Activated CD4-positive, CD25-positive, alpha-beta regulatory T cell (primary cell): ENCODE measurements at places on chromosomes 2 and 18.

GRCh38 chr18:54260396-54261072, 8.8 kb upstream of the POLI start:
- no peak for DNase-seq

DNA sequence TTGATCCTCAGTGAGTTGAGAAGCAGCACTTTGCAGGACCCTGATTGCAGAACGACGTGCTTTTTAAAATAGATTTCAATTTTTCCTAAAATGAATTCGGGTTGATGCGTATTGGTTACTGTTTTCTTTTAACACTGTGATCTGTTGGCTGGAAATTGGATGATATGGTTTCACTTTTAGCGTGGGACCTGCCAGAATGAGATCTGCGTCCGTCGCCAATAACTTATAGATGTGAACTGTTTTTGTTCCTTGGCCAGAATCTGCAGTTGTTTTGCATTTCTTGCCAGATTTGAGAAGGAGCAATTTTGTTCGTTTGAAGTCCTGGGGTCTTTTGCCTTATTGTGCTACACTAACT, 703 bp downstream of the UGGT1 start:
- DNase-seq = no peak

- DNase-seq = no peak
Measured at GRCh38 chr18:44508474-44508873, 172.2 kb upstream of the SETBP1 start.

DNA sequence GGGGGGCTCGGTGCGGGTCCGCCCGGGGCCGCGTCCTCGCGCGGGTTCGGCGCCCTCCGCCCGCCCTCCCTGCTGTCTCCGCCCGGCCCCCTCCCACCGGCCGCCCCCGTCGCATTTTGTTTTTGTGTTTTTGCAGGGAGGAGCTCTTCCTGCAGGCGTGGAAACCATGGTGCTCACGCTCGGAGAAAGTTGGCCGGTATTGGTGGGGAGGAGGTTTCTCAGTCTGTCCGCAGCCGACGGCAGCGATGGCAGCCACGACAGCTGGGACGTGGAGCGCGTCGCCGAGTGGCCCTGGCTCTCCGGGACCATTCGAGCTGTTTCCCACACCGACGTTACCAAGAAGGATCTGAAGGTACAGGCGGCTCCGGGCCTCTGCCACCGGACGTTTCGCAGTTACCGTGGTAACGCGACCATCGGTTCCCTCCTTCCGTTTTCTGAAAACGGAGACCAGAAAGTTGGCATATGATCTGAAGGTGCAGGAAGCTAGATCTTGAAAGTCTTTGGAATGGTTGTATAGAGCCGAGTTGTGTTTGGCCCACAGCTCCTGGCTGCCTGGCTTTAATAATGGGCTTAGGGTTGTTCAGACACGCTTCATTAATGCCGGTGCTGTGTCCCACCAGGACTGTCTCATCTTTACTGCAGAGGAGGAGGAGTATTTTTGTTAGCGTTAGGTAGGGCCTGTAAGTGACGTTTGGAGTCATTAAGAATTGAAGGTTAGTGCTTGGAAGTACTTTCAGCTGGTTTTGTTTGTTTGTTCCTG, 891 bp downstream of the KDM3A start:
- DNase-seq = peak; percentile 27

DNA sequence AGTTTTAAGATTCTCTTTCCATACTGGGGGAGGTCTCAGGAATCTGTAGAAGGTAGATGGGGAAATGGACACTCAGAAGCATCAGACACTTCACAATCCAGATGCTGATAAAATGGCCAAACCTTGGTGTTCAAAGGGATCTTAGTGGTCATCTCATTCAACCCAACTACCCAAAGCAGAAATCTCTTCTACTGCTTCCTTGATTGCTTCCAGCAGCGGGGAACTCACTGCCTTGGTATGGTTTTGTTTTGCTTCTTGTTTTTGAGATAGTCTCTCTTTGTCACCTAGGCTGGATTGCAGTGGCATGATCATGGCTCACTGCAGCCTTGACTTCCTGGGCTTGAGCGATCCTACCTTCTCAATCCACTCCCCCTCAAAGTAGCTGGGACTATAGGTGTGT, 39.3 kb upstream of the PTMA start:
- DNase-seq = no peak

DNA sequence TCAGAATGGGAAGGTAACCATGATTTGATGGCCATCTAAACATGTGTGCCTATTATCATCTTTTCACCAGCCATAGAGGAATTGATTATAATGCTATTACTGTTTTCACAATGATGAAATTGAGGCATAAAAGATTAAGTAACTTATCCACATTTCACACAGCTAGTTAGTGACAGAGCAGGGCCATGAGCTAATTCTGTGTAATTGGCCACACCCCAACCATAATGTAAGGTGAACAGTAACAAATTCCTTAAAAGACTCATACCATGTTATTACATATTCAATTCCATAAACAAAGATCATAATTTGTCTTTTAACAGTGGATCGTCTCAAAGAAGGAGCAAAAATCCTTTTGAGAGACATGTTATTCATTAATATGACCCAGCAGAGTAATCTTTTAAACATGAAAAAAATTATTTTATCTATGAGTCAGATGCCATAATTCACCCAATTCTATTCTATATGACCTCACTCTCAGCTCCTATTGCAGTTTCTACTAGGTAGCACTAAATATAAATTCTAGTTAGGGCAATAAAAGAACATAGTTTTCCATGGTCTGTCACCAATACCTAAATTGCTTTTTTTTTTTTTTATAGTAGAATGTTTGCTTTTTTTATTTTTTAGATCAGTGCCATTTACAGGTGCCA, 475.8 kb upstream of the SLC39A10 start:
- DNase-seq = no peak

DNA sequence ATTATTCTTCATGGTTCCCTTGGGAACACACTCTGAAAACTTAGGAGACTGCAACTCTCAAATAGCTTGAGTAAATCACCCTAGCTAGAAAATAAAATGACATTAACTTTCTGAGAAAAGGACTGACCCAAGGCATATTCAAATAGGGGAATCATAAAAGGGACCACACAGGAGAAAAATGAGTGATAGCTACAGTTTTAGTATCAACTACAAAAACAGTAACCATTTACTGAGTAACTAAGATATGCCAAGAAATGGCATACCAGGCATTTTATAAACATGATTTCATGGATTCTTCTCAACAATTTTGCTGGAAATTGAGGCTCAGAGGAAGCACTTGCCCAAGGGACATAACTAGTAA, 84.5 kb downstream of the AFF3 start:
- no peak for DNase-seq

DNA sequence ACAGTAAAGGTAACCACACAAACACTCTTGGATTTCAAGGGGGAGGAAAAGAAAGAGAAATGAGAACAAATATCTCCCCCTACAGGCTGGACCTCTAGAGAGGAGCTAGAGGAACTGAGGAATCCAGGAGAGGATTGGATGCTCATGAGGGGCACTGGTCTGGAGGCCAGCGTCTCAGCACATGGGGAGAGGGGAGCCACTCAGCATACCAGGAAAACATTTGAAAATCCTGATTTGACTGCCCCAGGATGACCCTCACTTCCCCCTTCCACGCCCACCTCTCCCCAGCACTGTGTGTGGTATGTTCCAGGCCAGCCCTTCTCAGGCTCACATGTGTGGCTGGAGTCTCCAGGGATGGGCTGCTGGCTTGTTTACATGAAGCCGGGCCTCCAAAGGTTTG, 396.8 kb upstream of the ID2 start:
- DNase-seq = no peak

GRCh38 chr2:157228946-157229345, 28.6 kb upstream of the GALNT5 start:
- no peak for DNase-seq

DNA sequence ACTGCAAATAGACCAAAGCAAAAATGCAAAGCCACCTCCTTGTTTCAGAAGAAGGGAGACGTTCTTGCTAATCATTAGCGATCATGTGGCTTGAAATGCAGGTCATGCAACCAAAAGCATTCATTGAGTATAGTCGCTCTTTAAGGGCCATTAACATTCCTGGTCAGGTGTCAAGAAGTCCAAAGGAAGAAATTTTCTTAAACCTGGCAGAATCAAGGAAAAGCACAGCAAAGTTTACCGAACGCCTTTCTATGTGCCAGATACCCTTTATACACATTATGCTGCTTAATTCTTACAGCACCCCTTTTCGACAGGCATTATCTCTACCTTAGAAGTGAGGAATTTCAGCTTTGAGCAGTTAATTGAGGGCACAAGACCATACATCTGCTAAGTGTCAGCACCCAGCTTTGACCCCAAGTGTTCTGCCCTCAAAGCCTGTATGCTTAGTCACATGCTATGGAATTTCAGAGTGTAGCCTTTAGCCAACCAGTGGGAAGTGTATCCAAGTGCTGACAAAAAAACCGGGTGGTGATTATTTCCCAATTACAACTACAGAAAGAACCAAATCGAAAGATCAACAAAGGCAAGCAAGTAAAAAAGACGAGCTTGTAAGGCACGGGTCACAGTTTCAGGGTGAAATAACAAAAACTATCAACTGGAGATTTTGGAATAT, 70.8 kb downstream of the EPHA4 start:
- no peak for DNase-seq

- DNase-seq = no peak
Measured at GRCh38 chr2:212392043-212392442, 146.6 kb downstream of the ERBB4 start.

GRCh38 chr2:13230221-13230620, 513.5 kb downstream of the TRIB2 start:
- DNase-seq = no peak

- no peak for DNase-seq
Measured at GRCh38 chr2:70118798-70119454, 31.6 kb downstream of the PCBP1 start.

GRCh38 chr2:113093613-113093977, 25.8 kb downstream of the IL1F10 start:
- DNase-seq = no peak

DNA sequence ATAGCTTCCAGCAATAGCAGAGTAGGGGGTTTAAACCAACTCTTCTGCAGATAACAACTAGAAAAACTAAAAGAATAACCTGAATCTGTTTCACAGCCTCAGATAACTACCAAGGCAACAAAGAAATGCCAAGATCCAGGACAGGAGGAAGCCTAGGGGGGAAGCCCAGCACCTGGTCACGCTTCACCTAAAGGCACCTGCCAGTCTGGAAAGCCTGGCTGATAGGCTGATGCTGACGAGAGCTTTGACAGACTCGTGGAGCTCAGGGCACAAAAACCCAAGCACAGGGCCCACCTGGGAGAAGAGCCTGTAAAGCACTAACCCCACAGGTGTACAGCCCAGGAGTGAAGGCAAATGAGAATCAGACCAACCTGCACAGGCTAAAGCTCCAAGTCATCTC, 22.6 kb downstream of the EIPR1 start:
- DNase-seq = no peak

DNA sequence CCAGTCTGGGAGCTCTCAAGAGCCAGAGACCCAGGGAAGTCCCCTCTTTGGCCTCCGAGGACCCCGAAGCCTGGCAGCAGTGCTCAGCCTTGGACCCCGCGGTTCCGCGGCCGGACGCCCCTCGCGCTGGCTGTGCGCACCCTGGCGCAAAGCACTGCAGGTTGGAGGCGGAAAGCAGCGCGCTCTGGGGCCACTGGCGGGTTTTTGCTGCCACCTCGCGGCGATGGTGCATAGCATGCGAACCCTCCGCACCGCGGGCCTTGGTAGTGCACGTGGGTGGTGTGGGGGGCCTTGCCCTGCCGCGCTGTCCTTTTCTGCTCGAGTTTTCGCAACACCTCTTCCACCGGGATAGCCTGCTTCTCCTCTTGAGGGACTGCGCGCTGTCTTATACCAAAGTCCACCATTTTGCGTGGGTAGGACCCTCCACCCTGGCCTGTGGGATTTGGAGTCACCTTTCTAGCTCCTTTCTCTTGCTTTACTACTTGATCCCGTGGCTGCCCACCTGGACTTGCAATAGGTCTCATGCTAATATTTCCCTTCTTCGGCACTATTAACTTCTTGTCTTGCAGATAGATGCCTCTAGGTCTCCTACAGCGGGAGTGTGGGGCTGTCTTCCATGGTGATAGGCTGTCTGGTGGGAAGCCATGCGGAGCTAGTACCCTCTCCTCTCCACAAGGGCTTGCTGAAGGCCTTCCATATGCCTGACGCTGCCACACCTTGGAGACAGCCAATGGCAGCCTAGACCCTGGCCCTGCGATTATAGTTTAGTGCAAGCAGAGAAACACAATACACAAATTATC, 14.3 kb downstream of the SIX3 start:
- DNase-seq = peak; percentile 55

GRCh38 chr2:65639156-65639864, 206.9 kb upstream of the SPRED2 start:
- no peak for DNase-seq

DNA sequence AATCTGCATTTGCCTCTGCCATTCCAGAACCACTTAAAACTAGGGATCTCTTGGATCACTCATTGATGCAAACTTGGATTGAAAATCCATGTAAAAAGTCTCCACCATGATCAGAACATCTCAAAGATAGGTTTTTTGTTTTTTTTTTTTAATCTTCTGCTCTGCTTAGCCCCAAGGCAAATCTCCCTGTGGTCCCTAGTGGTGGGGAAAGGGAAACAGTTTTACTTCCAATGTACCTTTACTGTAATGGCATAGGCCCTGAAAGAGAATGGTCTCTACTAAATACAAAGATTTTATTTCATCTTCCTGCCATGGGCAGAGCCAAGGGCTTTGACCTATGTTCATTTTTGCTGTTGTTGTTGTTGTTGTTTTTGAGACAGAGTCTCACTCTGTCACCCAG, 78.4 kb downstream of the KANSL1L start:
- DNase-seq = no peak

DNA sequence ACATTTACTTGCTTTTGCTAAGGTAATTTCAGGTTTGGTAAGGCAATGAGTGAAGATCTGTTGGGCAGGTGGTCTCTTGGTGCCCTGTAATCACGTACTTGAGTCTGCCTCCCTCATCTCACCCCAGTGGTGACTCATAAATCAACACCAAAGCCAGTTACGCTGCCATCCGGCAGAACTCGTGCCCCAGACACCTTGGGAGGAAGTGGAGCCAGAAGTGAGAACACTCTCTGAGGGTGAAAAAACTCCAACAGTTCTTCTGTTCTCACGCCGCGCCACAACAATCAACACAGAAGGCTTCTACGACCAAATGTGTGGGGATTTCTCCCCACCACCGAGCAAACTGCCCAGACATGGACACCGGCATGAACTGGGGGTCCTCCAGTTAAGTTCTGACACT, 206.2 kb downstream of the ARL4C start:
- DNase-seq = peak; percentile 65

- DNase-seq = no peak
Measured at GRCh38 chr2:39696101-39696553, 30.4 kb downstream of the TMEM178A start.
